Activated CD4-positive, alpha-beta T cell treated with anti-CD3 and anti-CD28 coated beads, Interleukin-2, amount 10 ng/mL, durations not matched to agents 7 days and 5 days (primary cell): ENCODE measurements at places on chromosomes 12 and 14. TPM values are rescaled to one million over a fixed set of nuclear protein-coding genes. Genes with fewer than 3 reads are reported as not detected.

DHRS4L2 gene
- total RNA-seq: 24.8 TPM

KRT2 gene
- total RNA-seq: 0.10 TPM

NGB gene
- not detected for total RNA-seq

KRT79 gene
- not detected for total RNA-seq

RNASE1 gene
- total RNA-seq: not detected

PTPRB gene
- not detected for total RNA-seq

TEAD4 gene
- total RNA-seq: 0.69 TPM

PTPRO gene
- total RNA-seq: 7.7 TPM

TAMALIN gene
- total RNA-seq: 6.9 TPM

NRXN3 gene
- not detected for total RNA-seq

PKP2 gene
- not detected for total RNA-seq

SALL2 gene
- 2.2 TPM for total RNA-seq

MMP14 gene
- total RNA-seq: 1.8 TPM

EID3 gene
- 6.9 TPM for total RNA-seq

SVOP gene
- total RNA-seq: not detected

PLBD2 gene
- total RNA-seq: 15.3 TPM

CYP27B1 gene
- total RNA-seq: 2.3 TPM

AVPR1A gene
- total RNA-seq: not detected

IAPP gene
- not detected for total RNA-seq

SYCP3 gene
- total RNA-seq: 0.35 TPM

PIWIL1 gene
- not detected for total RNA-seq

BMP4 gene
- 0.60 TPM for total RNA-seq

DAO gene
- total RNA-seq: not detected
